T-helper 17 cell (primary cell): ENCODE measurements at places on chromosomes 7 and 10. TPM values are rescaled to one million over a fixed set of nuclear protein-coding genes. Genes with fewer than 3 reads are reported as not detected.

The ADCY1 gene
- total RNA-seq, result not detected

The DYNC1I1 gene
- 0.31 TPM for total RNA-seq

The LFNG gene
- total RNA-seq, result 110 TPM

The GIGYF1 gene
- 71.5 TPM for total RNA-seq

The FAM241B gene
- total RNA-seq, result 8.1 TPM

The ACTL6B gene
- total RNA-seq, result not detected

The NPC1L1 gene
- total RNA-seq, result 0.08 TPM

The GIMAP8 gene
- 8.1 TPM for total RNA-seq

The AKR1C4 gene
- not detected for total RNA-seq

GRCh38 chr10:130773941-130774340, 537.6 kb downstream of the TCERG1L start:
- DNase-seq, result no peak

- no peak for DNase-seq
Measured at GRCh38 chr7:132045481-132045980, 489.1 kb upstream of the PODXL start.

GRCh38 chr7:151226560-151226874, 488 bp downstream of the ABCF2 start:
- no peak for DNase-seq

DNA sequence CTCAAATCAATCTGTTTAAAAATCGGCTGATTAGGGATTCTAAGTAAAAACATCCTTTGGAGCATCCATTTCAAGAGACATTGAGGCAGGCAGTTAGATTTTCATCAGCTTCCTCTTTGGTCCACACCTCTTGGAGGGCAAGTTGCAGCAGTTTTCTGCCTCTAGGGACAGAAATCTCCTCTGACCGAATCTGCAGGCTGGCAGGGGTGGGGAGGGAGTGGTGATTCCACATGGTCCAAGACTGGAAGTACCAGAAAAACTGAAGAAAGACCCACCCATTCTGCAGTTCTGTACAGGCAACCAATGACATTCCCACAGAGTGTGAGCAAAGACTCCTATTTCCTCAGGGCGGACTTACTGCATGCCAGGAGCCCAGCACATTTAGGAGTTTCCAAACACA, 29.0 kb downstream of the FGFBP3 start:
- DNase-seq, result no peak

DNA sequence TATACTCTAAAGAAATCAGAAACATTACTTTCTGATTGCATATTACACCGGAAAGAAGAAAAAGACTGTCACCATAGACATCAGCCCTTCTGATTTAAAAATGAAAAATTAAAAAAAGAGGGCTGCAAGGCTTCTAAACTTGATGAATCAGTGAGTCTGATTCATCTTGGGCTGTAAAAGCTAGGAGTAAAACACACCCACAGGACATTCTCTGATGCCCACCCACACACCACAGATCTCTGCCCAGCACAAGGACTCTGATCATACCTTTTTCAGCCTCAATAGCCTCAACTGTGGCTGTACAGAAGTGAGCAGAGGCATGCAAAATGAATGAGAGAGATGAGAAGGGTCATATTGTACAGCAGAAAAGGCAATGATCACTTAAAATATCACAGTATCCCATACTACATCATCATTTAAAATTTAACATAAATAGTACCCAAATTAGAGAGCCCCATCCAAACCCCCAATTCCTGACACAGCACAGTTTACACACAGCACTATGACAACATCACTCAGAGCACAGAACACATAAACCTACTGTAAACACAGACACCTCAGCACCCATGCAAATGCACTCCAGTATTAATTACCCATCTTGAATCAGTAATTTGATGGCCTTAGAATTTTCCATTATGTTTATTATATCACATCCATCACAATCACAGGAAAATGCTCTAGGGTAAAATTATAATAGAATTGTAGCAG, 6.4 kb upstream of the MSS51 start:
- DNase-seq, result no peak

GRCh38 chr7:28267012-28267411, 86.4 kb upstream of the JAZF1 start:
- no peak for DNase-seq

DNA sequence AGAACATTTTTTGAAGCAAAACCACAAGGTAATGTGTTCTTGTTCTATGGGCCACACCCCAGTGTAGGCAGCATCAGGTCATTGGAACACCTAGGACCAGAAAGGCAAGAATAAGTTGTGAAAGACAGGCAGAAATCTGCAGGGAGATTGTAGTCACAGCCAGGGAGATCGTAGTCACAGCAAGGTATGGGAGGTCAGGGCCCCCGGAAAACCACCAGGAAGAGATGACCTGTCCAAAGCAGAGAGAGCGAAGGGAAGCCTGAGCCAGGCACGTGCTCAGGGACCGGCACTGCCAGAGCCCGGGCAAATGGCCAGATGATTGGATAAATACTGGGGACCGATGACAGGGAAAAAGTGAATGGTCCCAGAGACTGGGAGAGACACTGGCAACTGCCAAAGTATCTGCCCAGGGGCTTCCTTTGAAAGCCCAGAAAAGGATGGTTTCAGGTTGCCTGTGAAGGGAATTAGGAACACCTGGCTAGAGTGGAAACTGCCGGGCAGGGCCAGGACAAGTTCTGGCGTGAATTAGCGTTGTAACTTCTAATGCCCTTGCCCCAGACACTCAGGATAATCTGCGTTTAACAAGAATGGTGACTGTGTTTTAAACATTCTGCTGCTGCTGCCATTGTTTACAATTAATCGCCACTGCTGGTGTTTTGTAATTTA, 3.9 kb upstream of the NOBOX start:
- no peak for DNase-seq

GRCh38 chr10:73601486-73601921, 10.4 kb upstream of the USP54 start:
- no peak for DNase-seq

DNA sequence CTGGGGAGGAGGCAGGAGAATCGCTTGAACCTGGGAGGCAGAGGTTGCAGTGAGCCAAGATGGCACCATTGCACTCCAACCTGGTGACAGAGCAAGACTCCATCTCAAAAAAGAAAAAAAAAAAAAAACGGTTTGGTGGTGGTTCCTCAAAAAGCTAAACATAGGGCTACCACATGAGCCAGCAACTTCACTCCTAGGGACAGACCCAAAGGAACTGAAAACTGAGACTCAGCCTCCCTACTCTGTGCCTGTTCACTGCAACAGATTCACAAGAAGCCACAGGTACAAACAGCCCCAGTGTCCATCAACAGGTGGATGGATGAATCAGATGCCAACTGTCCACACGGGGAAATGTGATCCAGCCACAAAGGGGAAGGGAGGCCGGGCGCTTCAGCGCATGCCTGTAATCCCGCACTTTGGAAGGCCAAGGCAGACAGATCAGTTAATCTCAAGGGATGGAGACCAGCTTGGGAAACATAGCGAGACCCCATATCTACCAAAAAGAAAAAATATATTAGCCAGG, 79.1 kb upstream of the TNRC18 start:
- no peak for DNase-seq

DNA sequence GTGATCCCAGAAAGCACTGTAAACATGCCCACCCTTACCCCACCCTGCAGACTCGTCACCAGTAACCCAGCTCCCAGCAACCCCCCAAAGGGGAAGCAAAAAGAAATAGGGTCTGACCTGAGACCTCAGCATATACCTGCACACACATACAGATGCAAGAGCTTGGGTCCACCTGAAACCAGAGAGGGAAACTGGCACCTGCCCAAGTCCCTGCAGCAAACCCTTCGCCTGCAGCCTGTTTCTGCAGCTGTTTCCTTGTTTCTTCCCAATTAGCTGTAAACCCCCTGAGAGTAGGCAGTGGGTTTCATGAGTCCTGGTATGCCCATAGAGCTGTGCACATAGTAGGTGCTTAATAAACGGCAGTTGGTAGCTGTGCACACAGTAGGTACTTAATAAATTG, 140.5 kb downstream of the FGFR2 start:
- no peak for DNase-seq

- DNase-seq, result no peak
Measured at GRCh38 chr7:87474533-87475358, 734 bp downstream of the ABCB4 start.

DNA sequence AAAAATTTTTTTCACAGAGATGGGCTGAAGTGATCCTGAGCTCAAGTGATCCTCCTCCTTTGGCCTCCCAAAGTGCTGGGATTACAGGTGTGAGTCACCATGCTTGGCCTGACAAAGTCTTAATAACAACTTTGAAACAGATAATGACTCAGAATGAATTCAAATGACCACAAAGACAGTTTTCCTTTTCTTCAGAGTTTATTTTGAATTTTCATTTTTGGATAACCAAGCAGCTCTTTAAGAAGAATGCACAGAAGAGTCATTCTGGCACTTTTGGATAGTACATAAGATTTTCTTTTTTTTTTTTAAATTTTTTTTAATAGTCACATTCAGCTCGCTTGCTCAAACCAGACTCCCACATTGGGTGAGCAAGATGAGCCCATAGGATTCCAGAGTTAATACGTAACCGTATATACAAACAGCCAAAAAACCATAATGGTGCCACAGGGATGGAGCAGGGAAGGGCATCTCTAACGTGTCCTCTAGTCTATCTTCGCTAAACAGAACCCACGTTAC, 43.0 kb upstream of the NMT2 start:
- no peak for DNase-seq

- DNase-seq, result no peak
Measured at GRCh38 chr7:81715984-81716588, 53.8 kb downstream of the HGF start.

DNA sequence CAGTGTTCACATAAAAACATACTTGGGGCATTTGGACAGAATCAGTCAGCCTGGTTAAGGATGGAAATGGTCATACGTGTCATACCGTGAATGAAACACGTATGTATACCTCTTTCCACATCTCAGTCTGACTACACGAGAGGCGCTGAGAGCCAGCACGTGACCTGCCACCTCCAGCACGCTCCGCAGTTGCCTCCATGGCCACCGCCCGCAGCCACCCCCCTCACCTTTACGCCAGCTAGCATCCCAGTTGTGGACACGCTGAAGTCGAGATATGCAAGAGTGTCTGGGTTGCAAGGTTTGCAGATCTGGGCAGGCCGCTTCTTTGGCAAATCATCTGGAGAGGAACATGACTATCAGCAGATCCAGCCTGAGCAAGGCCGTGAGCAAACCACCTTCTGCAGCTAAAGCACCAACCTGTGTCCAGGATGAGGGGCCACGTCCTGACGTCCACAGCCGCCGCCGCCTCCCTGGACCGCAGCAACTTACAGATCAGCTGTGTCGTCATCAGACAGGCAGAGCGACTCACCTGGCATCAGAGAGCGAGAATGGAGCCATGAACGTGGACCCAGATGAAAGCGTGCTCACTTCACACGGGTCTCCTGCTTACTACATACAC, 209.4 kb downstream of the ZMYND11 start:
- DNase-seq, result no peak

GRCh38 chr7:135299235-135299634, 65.6 kb downstream of the STRA8 start:
- no peak for DNase-seq

- DNase-seq, result no peak
Measured at GRCh38 chr10:130337696-130338635, 201.8 kb downstream of the GLRX3 start.

GRCh38 chr10:7797582-7797981, 9.6 kb downstream of the ATP5F1C start:
- no peak for DNase-seq

DNA sequence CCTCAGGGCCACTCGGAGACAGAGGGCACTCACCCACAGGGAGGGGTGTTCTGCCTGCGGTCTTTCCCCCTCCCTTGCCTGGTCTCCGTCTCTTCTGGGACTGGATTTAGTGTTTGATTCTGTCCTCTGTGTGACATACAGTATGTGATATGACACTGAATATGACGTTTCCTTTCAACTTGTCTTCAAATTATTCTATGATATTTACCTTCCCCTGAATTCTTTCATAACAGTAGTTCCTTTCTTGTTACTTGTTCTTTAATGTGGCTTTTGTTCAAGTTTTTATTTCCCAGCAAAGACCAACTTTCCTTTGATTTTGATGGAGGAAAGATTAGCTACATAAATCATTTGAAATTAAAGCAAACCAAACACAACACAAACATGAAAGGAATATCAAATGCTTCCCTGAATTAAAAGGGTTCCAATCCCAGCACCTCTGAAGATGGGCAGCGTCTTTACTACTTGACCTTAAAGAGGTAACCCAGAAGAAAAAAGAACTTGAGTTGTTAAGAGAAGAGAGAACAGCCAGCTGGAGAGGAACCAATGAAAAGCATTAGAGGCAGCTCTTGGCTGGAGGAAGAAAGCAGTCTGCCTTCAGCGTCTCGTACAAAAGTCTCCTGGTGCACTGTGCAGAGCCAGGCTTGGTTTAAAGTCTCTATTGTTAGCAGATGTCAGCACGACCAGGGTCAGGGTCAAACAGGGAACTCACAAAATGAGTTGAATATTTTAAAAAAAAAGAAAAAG, 18.3 kb upstream of the RHEB start:
- DNase-seq, result no peak

DNA sequence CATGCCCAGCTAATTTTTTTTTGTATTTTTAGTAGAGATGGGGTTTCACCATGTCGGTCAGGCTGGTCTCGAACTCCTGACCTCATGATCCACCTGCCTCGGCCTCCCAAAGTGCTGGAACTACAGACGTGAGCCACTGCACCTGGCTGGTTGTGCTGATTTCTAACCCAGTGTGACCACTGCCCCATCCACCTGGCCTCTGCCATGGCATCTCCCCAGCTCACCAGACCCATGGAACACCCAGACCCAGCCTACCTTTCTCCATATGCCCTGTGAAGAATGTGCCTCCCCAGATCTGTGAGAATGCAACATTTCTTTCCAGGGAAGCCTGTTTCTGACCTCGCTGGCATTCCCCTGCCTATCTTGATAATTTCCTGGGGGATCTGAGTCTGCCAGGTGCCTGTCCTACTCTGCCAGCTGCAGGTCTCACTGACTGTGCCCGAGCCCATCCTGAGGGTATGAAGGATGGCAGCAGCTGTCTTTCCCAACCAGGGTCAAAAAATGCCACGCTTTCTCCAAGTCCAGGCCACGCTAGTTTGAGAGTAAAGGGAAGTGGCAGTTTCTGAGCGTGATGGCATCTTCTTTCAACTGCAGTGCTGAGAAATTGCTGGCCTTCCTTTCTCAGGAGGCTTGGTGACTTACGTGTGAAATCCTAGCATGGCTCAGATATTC, 324.4 kb upstream of the ZNF32 start:
- DNase-seq, result no peak

GRCh38 chr7:131943646-131944045, 387.2 kb upstream of the PODXL start:
- DNase-seq, result no peak

- DNase-seq, result no peak
Measured at GRCh38 chr10:49001402-49001801, 61.8 kb upstream of the LRRC18 start.
